Stimulated activated CD4-positive, alpha-beta T cell treated with anti-CD3 and anti-CD28 coated beads, Interleukin-12 subunit alpha, Interleukin-12 subunit beta, amount 100 ng/mL, for 4 hours (primary cell): ENCODE measurements at places on chromosomes 11 and 22.
A peak's percentile ranks its signal among the peaks of the same experiment; 100 is the strongest.

DNA sequence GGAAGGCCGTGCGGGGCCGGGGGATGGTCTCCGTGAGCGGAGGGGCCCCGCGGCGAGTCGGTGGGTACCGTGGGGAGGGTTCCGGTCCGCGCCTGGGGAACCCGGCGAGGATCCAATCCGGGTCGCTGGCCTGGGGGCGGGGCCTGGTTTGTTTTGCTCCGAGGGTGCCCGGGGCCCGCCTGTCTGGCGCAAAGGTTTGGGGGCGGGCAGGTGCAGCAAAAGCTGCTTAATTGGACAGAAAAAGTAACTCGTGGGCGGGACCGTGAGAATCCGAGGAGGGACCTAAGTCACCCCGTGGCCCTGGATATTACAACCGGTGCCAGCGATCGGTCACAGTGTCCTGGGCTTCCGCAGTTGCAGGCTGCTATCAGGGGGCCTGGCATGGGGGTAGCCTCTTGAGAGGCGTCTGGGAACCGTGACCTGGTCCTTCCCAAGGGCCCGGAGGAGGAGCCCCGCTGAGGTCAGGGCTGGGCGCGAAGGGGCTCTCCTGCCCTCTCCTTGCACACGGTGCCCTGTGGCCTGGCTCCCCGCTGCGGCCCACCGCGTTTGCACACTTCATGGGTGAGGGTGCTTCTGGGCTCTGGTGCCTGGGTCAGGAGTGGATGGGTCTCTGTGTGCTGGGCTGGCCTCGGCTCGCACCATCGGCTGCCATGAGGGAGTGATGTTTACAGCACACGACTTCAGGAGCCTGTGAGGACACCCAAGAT lies 1.4 kb downstream of the PNPLA2 start:
- peak; percentile 87 for DNase-seq

DNA sequence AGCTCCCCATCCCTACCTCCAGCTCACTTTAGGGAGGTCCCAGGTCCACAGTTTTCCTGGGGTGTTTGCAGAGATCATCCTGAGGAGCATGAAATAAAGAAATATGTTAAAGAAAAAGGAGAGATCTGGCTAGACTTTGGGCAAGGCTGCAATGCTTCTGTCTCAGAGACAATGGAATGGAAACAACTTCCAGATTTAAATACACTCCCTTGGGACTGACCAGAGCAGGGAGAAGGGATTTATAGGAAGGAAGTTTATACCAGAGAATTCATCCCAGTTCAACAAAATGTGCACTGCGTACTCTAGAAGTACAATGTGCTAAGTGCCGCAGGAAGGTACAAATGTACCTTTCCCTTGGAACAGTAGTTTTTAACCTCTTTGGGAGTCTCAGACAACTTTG lies 40.4 kb downstream of the ETS1 start:
- no peak for DNase-seq

DNA sequence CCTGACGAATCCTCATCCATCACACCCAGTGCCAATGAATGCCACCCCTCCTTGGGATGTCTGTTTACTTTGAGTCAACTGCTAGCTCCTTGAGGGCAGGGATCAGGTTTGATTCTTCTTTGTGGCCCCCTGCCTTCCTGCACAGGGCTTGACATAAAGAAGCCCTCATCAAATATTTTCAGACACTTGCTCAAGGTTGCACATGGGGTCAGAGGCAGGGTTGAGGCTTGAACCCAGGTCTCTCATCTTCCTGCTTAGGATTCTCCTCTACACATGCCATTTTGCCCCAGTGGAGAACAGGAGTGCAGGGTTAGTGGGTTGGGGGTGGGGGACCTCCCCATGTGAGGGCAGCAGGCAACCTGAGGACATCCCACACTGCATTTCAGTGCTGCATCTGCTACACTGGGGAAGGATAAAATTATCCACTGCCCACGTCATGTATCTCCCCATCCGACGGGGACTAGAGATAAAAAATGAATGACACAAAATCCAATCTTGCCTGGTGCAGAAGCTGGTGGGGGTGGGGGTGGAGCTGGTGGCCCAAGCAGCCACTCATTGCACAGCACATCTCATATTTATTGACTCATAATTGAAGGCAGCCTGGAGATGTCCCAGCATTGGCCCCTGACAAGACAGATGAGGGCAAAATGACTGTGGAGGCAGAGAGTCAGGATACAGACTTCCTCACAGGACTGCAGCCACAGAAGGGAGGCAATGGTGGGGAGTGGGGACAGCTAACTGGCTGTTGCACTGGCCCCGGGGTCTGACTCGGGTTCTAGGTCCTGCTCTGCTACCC lies 41.3 kb downstream of the NEU3 start:
- no peak for DNase-seq

DNA sequence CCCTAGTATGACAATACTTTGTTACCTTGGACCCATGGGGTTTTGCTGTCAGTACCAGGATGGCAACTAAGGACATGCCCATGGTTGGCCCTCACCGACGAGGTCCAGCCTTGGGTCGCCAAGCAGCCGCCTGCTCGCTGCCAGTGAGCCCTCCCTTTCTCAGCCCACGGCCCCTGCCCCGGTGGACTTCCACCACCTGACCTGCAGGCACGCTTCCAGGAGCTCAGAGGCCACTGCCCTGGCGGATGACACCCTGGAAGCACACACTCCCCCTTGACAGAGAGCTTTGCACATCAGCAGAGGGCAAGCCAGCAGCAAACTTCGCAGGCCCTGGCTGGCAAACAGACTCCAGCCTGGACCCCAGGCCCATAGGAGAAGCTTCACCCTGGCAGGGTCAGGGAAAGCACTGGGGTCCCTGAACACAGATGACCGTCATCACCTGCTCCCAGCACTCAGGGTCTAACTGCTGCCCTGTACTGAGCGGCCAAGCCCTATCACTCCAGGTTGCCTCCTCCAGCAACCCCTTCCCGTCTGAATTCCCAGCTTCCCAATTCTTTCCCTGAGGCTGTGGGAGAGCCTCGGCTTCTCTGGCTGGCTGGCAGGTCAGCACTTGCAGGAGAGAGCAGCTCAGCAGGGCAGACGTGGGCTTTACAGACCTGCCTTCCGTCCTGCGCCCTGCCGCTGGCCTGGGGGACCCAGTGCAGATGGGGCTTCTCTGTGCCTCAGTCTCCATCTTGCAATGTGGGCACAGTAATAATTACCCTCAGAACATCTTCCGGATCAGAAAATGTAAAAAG lies 2.7 kb upstream of the PPARA start:
- no peak for DNase-seq

DNA sequence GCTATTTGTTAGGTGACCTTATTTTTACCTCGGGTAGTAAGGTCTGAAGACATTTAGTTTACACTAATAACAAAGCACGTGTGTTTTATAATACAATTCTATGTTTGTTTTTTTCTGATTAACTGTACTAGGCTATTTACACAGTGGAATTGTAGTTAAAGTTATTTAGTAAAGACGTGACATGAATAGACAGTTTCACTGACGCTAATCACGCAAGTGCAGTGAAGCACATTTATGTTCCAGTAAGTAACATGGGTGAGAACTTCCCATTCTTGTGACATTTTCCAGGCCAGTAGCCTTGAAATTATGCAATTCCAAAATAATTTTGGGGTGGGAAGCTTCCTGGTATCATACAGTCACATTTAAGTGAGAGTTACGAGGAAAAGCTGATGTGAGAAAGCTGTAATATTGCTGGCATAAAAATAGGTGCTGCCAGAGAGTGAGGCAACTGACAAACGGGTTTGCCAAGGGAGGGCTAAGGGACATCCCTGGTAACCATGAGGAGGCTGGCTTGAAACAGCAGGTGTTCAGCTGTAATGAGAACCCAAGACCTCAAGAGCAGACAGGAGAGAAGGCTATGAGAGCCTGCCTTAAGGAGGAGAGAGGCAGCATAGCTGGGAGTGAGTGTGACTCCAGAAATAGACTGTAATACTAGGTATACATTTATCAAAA lies 378.8 kb downstream of the DCDC1 start:
- no peak for DNase-seq

DNA sequence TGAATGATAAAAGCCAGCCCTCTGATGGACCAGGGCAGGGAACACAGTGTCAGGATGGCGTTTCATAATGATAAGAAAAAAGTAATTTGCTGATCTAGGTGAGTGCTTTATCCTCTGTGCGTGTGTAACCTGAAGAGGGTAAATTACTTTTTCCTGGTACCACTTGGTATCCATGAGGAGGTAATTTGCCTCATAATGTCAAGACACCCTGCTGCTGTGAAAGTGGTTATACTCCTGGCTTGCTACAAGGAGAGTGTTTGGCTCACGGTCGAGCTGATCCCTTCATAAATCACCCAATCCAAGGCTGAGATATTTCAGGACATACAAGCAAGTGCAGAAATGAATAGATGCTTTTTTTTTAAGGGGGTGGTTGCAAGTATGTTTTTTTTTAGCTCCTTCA lies 207.2 kb upstream of the PGR start:
- DNase-seq = no peak
